Bronchus fibroblast of lung (primary cell): ENCODE measurements at places on chromosomes 3 and 15. TPM values are rescaled to one million over a fixed set of nuclear protein-coding genes. Genes with fewer than 3 reads are reported as not detected.

The KCNAB1 gene
- not detected in 2 replicates for total RNA-seq

The P2RY13 gene
- total RNA-seq, result not detected in 2 replicates

The NRG4 gene
- not detected in 2 replicates for total RNA-seq

The DENND4A gene
- total RNA-seq, result 6.5 and 8.2 TPM in 2 replicates

The CHST13 gene
- not detected in 2 replicates for total RNA-seq

The SLC51B gene
- not detected in 2 replicates for total RNA-seq
